ENCODE measurements at places on chromosomes 4 and X.

GRCh38 chrX:123771449-123772064 is 38.7 kb upstream of the THOC2 start:
- no peaks in the 10 kb centered on the region for H3K27me3 ChIP-seq
- no peak overlapping the region for H3K4me3 ChIP-seq
- H3K4me1 ChIP-seq: 0 out of 2 replicates have a peak, but pooled peaks cover 2% of the 10 kb centered on the region
- H3K27ac ChIP-seq: no peak overlapping the region
- H3K36me3 ChIP-seq: no peaks in the 10 kb centered on the region

DNA sequence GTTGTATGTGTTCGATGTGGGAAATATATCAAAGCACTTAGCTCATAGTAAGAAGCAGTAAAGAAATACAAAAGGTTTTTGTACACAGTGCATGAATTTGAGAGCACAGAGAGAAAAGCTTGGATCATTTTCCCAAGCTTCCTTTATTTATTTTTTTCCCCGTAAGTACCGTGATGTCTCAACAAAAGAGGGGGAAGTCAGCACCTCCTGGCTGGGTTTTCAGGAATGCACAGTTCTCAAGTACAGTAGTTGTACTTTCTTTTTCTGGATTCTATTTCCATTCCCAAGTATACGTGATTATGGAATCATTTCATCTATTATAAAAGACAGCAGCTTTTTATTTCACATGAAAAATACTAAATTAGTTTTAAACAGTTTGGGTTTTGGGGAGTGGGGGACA is 171.5 kb upstream of the EDNRA start:
- no peaks in the 10 kb centered on the region for H3K4me1 ChIP-seq
- H3K27me3 ChIP-seq: no peaks in the 10 kb centered on the region
- H3K36me3 ChIP-seq: no peaks in the 10 kb centered on the region
- H3K4me3 ChIP-seq: no peak overlapping the region
- DNase-seq: no peak

GRCh38 chrX:38837389-38837788 is 36.1 kb downstream of the MID1IP1 start:
- no peaks in the 10 kb centered on the region for H3K4me1 ChIP-seq
- DNase-seq: no peak
- no peak overlapping the region for H3K27ac ChIP-seq
- no peak overlapping the region for H3K4me3 ChIP-seq

DNA sequence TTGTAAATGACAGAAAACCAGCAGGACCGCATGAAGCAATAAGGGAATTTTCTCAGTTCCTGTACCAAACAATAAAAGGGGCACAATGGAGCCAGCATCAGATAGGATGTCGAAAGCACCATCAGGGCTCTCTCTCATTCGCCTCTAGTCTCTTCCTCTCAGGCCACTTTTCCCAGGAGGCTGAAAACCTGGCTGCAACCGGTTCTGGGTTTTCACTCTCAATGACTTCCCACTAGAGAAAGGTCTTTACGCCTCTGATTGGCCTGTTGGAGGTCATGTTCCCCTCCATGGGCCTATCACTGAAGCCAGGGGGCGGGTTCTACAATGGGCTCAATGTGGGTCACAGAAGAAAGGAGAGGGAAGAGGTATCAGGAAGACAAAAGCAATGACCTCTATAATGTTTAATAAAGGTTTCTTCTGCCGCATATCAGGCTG is 29.3 kb downstream of the ZNF827 start:
- 0 out of 2 replicates have a peak, but pooled peaks cover 2% of the 10 kb centered on the region for H3K4me1 ChIP-seq
- DNase-seq: no peak
- H3K27ac ChIP-seq: peak overlapping the region; percentile 68
- H3K27me3 ChIP-seq: no peaks in the 10 kb centered on the region
- peak overlapping the region; percentile 33 for H3K4me3 ChIP-seq

DNA sequence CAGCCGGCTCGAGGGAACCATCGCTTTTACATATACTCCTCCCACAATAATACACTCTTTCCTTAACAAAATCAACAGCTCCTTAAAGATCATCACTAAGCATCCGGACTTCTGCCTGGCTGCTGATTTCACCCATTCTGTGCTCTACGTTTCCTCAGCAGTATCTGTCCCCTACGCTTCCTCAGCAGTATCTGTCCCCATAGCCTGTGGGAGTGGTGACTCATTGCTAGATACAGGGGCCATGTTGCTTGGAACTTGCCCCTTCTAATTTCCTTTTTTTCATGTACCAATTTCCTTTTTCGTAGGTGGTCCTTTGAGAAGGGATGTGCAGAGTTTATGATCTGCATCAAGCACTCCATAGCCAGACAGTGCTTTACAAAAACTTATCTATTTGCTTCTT is 18.6 kb downstream of the MAP3K15 start:
- no peaks in the 10 kb centered on the region for H3K36me3 ChIP-seq
- H3K4me1 ChIP-seq: no peaks in the 10 kb centered on the region
- H3K27me3 ChIP-seq: no peaks in the 10 kb centered on the region
- DNase-seq: no peak

- H3K4me1 ChIP-seq: no peaks in the 10 kb centered on the region
- DNase-seq: no peak
- no peak overlapping the region for H3K4me3 ChIP-seq
- H3K36me3 ChIP-seq: no peaks in the 10 kb centered on the region
- no peaks in the 10 kb centered on the region for H3K27me3 ChIP-seq
These were observed 313.9 kb upstream of the GRID2 start for GRCh38 chr4:91989914-91990313.

GRCh38 chr4:25756503-25756902 is 100.9 kb downstream of the SLC34A2 start:
- H3K36me3 ChIP-seq: no peaks in the 10 kb centered on the region
- H3K27me3 ChIP-seq: no peaks in the 10 kb centered on the region
- no peaks in the 10 kb centered on the region for H3K4me1 ChIP-seq
- no peak for DNase-seq

GRCh38 chr4:180550106-180550505 is 1693.1 kb upstream of the TENM3 start:
- H3K36me3 ChIP-seq: no peaks in the 10 kb centered on the region
- H3K4me3 ChIP-seq: no peak overlapping the region
- H3K4me1 ChIP-seq: no peaks in the 10 kb centered on the region
- no peak for DNase-seq

DNA sequence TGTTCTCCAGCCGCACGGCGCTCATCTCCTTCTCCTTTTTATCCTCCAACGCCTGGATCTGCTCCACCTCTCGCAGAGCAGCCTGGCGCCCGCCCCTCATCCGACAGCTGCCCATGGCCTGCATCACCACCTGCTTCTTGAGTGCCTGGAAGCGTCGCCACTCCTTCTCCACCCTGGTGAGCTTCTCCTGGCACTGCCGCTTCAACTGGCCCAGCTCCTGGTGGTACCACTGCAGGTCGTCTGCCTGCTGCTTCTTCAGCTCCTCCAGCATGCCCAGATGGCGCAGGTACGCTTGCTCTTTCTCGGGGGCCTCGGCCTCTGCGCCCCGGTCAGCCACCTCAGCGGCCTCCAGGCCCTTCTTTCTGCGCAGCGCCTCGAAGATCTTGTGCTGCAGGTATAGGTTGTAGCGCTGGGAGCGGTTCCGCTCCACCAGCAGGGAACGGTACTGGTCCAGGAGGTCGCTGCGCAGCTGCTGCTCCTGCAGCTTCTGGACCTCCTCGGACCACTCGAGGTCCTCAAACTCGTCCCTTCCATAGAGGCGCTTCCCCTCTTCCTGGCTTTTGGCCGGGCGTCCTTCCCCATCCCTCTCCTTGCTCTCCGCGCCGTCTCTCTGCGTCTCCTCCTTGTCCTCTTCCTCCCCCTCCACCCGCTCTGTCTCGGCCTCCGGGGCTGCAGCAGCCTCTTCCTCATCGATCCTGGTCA is 1.2 kb upstream of the TADA2B start:
- H3K36me3 ChIP-seq: no peaks in the 10 kb centered on the region
- peaks cover 27% of the 10 kb centered on the region for H3K4me1 ChIP-seq
- DNase-seq: no peak
- H3K27me3 ChIP-seq: no peaks in the 10 kb centered on the region
- H3K4me3 ChIP-seq: peak overlapping the region; percentile 66

GRCh38 chrX:19867411-19867732 is 20.0 kb downstream of the SH3KBP1 start:
- no peaks in the 10 kb centered on the region for H3K36me3 ChIP-seq
- H3K27ac ChIP-seq: no peak overlapping the region
- no peaks in the 10 kb centered on the region for H3K27me3 ChIP-seq
- no peak overlapping the region for H3K4me3 ChIP-seq

All from Panc1 (cell line).